Kidney (tissue), 22 donors: ENCODE measurements at places on chromosomes 1 and 21. TPM values are rescaled to one million over a fixed set of nuclear protein-coding genes. Genes with fewer than 3 reads are reported as not detected.

HFM1 gene
- 1.2 TPM for total RNA-seq

- DNase-seq, result no peak
These were observed 95.9 kb downstream of the PTPN14 start for GRCh38 chr1:214455479-214455878.

GRCh38 chr1:98405581-98406074 is 255.9 kb upstream of the SNX7 start:
- no peak for DNase-seq

LCE1B gene
- not detected for total RNA-seq

FMOD gene
- total RNA-seq, result 22.3 TPM

DNA sequence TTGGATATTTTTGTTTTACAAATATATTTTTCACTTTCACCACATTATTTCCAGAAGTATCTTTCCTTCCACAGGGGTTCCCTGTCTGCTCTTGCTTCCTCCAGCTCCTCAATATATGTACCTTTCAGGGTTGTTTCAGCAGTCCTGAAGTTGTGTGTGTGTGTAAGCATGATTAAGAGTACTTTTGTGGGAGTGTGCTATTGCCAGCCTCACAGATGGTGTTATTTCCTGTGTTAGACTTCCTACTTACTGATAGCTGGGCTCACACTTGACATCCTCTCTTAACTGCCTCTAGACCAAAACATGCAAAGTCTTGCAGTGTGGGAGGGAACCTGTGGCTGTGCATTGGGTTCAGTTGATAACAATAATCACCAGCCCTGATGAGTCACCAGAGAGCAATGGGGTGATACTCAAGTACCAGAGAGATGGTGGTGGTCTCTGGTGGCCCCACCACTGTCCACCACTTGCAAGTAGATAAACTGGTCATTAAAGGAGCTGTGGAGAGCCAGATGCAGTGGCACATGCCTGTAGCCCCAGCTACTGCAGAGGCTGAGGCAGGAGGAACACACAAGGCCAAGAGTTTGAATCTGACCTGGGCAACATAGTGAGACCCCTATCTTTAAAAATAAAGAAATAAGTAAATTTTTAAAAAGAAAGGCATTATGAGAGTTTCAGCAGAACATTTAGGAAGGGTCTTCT is 126.7 kb downstream of the NR5A2 start:
- DNase-seq, result no peak

DNA sequence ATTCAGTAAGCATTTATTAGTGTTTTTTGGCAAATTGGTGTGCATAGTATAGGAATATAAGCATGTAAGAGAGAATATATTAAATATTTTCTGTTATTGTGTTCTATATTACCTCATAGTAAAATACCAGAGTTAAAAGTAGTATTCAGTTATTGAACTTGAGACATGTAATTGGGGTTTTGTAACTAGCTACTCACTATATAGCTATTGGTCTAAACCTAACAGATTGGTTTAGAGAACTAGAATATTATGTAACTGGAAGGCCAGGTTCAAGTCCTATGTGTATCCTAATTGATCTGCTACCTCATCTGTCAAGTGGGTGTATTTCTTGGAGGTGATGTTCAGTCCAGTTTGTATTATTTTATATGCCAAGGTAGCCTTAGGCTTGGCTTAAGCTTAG is 26.3 kb downstream of the CLIC4 start:
- no peak for DNase-seq
